ENCODE measurements at places on chromosomes 5 and 9. TPM values are rescaled to one million over a fixed set of nuclear protein-coding genes. Genes with fewer than 3 reads are reported as not detected.
A peak's percentile ranks its signal among the peaks of the same experiment; 100 is the strongest.

GRCh38 chr9:105458404-105458803 lies 10.6 kb downstream of the FSD1L start:
- H3K4me3 ChIP-seq = no peak overlapping the region
- H3K27me3 ChIP-seq = no peaks in the 10 kb centered on the region
- no peak for DNase-seq
- H3K36me3 ChIP-seq = peaks cover 9% of the 10 kb centered on the region
- no peak overlapping the region for H3K27ac ChIP-seq

DNA sequence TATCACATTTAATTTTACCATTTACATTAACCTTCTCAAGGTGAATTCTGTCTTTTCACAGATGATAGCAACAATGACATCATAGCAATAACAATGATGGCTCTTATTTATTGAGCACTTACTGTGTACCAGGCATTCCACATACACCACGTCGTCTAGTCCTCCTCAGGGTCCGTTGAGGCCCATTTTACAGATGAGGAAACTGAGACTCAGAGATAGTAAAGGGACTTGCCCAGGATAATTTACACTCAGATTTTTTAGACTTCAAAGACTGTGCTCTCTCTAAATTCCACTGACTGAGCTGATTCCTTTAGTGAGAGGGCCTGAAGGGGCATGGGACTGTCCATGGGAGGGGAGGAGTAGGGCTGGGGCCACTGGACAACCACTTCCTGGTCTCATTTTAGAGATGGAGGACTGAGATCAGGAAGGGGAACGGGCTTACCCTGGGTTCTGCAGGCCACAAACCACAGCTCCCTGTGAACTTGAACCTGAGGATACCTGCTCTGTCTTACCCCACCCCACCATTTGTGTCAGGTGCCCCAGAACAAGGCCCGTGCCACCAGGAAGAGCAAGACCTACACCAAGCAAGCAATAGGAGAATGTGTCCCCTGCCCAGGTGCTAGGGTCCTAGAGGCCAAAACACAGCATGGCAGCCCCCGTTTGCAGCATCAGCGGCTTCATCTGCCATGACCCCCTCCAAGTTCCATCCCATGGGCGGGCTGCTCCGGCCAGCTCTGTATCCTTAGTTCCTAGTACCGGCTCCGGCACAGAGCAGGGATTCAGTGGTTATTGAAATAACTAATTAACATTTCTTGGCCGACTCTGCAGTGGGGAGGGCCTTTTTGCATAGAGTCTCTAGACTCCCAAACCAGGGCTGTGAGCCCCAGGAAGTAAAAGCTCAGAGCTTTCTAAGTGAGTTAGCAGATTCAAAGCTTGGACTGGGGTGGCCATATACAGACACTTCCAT lies 96.6 kb downstream of the RGS3 start:
- peaks cover 13% of the 10 kb centered on the region for H3K4me1 ChIP-seq
- no peak for DNase-seq
- H3K27me3 ChIP-seq = peaks cover 9% of the 10 kb centered on the region
- no peaks in the 10 kb centered on the region for H3K36me3 ChIP-seq

GRCh38 chr9:78028926-78029325 lies 2.7 kb downstream of the GNAQ start:
- peaks cover 10% of the 10 kb centered on the region for H3K36me3 ChIP-seq
- H3K4me3 ChIP-seq = peak overlapping the region; percentile 93
- DNase-seq = no peak
- H3K4me1 ChIP-seq = peaks cover 46% of the 10 kb centered on the region
- H3K27me3 ChIP-seq = no peaks in the 10 kb centered on the region

- H3K36me3 ChIP-seq = no peaks in the 10 kb centered on the region
- no peak for DNase-seq
- H3K27me3 ChIP-seq = peaks cover 31% of the 10 kb centered on the region
Measured at GRCh38 chr5:94288937-94289336, 329.5 kb downstream of the KIAA0825 start.

GRCh38 chr5:77637998-77638762 lies at the start of gene OTP:
Gene OTP (minus strand): TSS chr5:77638713. CDS start chr5:77638549, 164 bp downstream.
- H3K36me3 ChIP-seq = no peaks in the 10 kb centered on the region
- no peaks in the 10 kb centered on the region for H3K4me1 ChIP-seq
- peak within 1 kb of the TSS; percentile 20 for H3K27ac ChIP-seq
- peak within 1 kb of the TSS; percentile 53 for H3K4me3 ChIP-seq

GRCh38 chr9:109733690-109734089 lies 46.3 kb upstream of the PALM2AKAP2 start:
- H3K4me1 ChIP-seq = peaks cover 9% of the 10 kb centered on the region
- no peak overlapping the region for H3K4me3 ChIP-seq
- H3K27ac ChIP-seq = peak overlapping the region; percentile 12

DNA sequence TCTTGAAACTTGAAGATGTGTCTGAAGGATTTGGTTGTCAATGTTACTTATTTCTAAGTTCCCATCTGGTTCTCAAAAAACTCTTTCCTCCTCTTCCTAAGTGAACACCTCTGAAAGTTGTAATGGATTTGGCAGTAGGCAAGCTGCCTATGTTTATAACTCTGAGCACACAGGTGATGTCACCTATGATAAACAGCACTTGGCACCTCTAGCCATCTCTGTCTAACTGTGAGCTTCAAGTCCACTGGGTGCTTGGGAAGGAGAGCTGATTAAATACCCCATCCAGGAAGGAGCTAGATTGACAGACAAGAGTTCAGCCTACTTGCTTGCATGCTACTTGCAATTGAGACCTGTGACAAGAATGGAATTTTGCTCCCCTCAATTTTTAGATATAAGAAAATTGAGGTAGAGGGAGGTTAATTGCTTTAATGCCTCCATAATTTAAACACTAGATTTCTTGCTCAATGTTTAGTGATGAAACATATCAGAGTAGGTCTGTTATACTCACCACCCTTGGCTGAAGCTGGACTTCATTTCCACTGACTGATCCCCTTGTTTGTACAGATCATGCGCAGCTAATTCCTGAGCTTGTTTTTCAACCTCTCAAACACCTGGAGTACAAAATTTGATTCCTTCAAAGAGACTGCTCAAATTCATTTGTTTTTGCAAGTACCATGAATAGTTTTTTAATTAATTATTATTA lies 49.9 kb downstream of the PDE4D start:
- H3K36me3 ChIP-seq = no peaks in the 10 kb centered on the region
- H3K27ac ChIP-seq = no peak overlapping the region
- H3K4me3 ChIP-seq = no peak overlapping the region
- no peaks in the 10 kb centered on the region for H3K27me3 ChIP-seq
- H3K4me1 ChIP-seq = peaks cover 6% of the 10 kb centered on the region

DNA sequence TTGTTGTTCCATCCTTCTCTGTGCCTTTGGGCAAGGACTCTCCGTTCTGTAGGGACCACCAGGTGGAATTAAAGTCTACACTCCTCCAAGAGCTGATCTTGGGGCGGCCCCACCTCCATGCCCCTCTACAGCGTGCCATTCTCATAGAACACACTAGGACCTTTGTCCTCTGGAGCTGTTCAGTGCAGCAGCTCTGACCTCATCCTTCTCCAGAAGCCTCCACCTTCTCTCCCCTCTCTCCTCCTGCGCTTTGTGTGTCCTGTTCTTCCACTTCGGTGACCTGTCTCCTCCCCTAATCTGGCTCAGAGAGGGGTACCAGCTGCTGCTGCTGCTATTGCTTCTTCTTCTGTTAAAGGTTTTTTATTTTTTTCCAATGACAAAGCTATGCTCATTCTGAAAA lies 1.8 kb upstream of the MACROH2A1 start:
- H3K27ac ChIP-seq = peak overlapping the region; percentile 92
- H3K27me3 ChIP-seq = peaks cover 7% of the 10 kb centered on the region
- DNase-seq = no peak
- peak overlapping the region; percentile 95 for H3K4me3 ChIP-seq
- peaks cover 39% of the 10 kb centered on the region for H3K4me1 ChIP-seq

- peaks cover 42% of the 10 kb centered on the region for H3K4me1 ChIP-seq
- H3K27ac ChIP-seq = peak overlapping the region; percentile 53
- no peaks in the 10 kb centered on the region for H3K27me3 ChIP-seq
- no peaks in the 10 kb centered on the region for H3K36me3 ChIP-seq
Measured at GRCh38 chr9:96073531-96074480, 198.3 kb downstream of the ERCC6L2 start.

DNA sequence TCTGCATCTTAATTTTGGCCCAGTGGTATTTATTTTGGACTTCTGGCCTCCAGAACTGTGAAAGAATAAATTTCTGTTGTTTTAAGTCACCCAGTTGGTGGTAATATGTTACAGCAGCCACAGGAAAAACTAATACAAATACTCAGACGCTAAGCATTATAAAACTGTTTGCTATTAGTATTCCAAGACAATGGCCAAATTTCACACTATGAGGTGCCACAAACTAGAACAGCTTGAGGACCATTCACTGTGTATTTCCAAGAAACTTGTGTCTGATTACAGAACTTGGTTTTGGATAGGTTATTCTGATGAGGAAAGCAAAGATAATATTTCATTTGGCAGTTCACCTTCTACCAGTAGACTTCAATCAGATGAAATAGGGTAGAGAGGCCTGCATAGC lies 16.3 kb upstream of the ISOC1 start:
- no peak overlapping the region for H3K27ac ChIP-seq
- DNase-seq = no peak
- peaks cover 3% of the 10 kb centered on the region for H3K4me1 ChIP-seq
- H3K36me3 ChIP-seq = no peaks in the 10 kb centered on the region
- no peaks in the 10 kb centered on the region for H3K27me3 ChIP-seq

GRCh38 chr5:87243161-87243844 lies 24.4 kb upstream of the RASA1 start:
- no peaks in the 10 kb centered on the region for H3K36me3 ChIP-seq
- DNase-seq = no peak
- H3K27me3 ChIP-seq = no peaks in the 10 kb centered on the region
- no peak overlapping the region for H3K4me3 ChIP-seq

DNA sequence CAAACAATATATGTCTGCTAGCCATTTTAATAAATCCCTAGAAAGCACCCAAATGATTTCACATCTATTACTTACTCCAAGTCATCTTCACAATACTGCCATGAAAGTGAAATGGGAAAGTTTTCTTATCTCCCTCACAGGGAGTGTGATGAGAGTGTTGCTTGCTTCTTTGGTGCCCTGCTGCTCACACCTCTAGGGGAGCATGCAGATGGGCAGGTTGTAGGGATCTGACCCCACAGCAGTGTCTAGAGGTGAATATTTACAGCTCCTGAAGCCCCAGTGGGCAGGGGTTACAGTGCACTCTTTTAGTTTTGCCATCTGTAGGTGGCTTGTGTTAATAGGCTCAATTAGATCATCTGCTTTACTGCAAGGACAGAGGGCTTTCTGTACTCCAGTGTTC lies 173.2 kb downstream of the GABRG2 start:
- no peaks in the 10 kb centered on the region for H3K36me3 ChIP-seq
- H3K4me3 ChIP-seq = no peak overlapping the region
- H3K27ac ChIP-seq = no peak overlapping the region
- no peaks in the 10 kb centered on the region for H3K4me1 ChIP-seq
- peaks cover 4% of the 10 kb centered on the region for H3K27me3 ChIP-seq

DNA sequence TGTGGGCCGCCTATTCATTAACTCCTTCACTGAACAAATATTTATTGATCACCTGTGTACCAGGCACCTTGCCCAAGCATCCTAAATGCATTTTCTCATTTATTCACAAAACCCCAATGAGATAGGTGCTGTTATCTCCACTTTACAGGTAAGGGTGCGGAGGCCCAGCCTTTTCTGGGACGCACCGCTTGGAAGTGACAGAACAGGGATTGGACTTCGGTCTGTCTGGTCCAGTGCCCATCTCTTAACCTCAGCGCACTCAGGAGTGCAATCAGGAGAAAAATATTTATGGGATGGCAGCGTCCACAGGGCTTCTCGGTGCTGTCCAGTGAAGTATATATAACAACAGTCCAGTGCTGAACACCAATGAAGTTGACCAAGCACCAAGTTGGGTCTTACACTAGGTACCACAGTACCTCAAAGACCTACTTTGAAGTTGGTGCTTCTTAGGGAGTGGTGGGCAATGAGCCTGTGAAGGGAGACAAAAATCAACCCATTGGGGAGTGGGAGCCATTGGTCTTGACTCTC lies 18.9 kb upstream of the GARNL3 start:
- H3K36me3 ChIP-seq = peaks cover 10% of the 10 kb centered on the region
- peak overlapping the region; percentile 90 for H3K27ac ChIP-seq
- peaks cover 12% of the 10 kb centered on the region for H3K4me1 ChIP-seq
- no peaks in the 10 kb centered on the region for H3K27me3 ChIP-seq
- peak overlapping the region; percentile 95 for H3K4me3 ChIP-seq
- no peak for DNase-seq

- peaks cover 6% of the 10 kb centered on the region for H3K27me3 ChIP-seq
- peak overlapping the region; percentile 79 for H3K27ac ChIP-seq
- no peak for DNase-seq
- peaks cover 27% of the 10 kb centered on the region for H3K4me1 ChIP-seq
Measured at GRCh38 chr9:131094622-131095021, 1.7 kb upstream of the AIF1L start.

- H3K4me3 ChIP-seq = no peak overlapping the region
- no peak for DNase-seq
- H3K4me1 ChIP-seq = no peaks in the 10 kb centered on the region
- no peak overlapping the region for H3K27ac ChIP-seq
Measured at GRCh38 chr5:135880278-135880677, 15.4 kb downstream of the IL9 start.

DNA sequence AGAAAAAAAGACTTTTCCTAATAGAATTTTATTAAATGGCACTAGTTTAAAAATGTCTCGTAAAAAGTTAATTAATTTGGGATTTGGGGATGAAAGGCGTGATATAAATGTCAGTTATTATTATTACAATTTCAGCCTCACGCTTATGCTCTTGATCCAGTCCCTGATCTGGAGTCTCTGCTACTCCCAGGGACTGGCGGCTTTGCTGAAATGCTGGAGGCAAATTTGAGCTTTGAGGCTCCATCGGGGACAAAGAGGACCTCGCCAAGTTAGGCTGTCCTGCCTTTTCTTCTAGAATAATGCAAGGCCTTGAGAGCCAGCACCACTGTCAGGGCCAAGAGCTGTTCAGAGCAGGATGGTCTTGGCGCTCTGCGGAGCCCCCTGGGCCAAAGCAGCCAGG lies 69.7 kb downstream of the ZNF618 start:
- H3K4me3 ChIP-seq = no peak overlapping the region
- H3K27me3 ChIP-seq = no peaks in the 10 kb centered on the region
- DNase-seq = peak; percentile 40
- no peak overlapping the region for H3K27ac ChIP-seq
- H3K4me1 ChIP-seq = peaks cover 26% of the 10 kb centered on the region
- H3K36me3 ChIP-seq = peaks cover 30% of the 10 kb centered on the region

DNA sequence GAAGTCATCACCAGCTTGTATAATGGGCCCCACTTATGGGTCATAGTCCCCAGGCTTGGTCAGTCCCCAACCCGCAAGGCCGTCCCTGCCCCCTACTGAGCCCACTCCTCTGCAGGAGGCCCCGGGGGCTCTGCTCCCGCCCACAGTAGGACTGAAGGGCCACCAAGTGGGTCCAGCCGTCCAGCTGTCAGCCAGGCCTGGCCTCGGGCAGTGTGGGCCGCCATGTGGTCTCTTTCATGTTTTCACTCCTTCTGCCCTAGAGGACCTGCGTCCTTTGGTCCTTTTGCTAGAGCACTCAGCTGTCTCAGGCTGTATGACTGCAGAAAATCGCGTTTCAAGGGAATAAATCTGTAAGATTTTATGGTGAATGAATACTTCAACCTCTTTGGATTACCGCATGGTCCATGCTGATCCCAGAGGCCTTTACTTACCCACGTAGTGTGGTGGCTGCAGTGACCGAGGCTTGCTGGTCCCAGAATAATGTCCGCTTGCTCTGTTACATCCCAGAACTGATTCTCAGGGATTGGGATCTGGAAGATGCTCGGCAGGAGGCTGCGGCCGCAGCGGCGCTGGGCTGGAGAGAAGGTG lies 105.7 kb upstream of the FAM120A start:
- H3K4me1 ChIP-seq = peaks cover 28% of the 10 kb centered on the region
- H3K4me3 ChIP-seq = peak overlapping the region; percentile 77
- H3K36me3 ChIP-seq = no peaks in the 10 kb centered on the region
- DNase-seq = no peak
- no peak overlapping the region for H3K27ac ChIP-seq

The SLCO4C1 gene
- total RNA-seq = 11.0 TPM

The PTGES gene
- total RNA-seq = 29.1 TPM

The SLC6A18 gene
- 0.48 TPM for total RNA-seq

The ANKRD18A gene
- total RNA-seq = 4.3 TPM

The RUSC2 gene
- 6.3 TPM for total RNA-seq

The PCDHAC1 gene
- total RNA-seq = 6.7 TPM

The NEK6 gene
- 4.6 TPM for total RNA-seq

The NPR3 gene
- 116 TPM for total RNA-seq

All from type B pancreatic cell (in vitro differentiated cells).